Stimulated activated CD4-positive, alpha-beta T cell treated with anti-CD3 and anti-CD28 coated beads, Interleukin-15, amount 100 ng/mL, for 24 hours (primary cell): ENCODE measurements at places on chromosomes 1 and 21.

DNA sequence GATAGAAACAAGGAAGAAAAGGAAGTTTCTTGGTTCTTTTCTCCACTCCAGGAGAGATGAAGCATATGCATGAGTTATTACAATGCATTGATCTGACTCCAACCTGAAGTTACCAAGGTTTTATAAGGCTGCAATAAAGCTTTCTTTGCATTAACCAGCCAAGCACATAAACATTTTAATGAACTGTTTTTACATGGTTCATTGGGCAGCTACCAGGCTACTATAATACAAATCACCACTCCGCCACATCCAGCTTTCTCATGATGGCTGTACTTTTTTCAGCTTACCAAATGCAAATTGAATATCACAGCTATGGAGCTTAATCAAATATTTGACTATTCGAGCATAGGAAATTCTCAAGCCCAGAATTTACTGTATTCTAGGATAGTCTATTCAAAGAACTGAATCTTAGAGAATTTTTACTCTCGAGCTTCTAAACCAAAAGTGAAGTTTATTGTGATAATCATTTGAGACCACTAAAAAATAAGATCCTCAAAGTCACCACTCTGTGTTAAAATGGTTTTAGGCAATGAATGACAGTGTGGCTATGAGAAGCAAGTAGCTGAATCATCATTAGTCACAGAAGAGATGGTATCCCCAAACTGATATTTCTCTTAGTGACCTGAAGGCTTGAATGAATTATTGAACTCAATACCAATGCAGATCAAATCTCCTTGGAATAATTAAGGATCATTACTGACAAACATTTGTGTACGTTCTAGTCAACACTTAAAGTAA is 58.6 kb upstream of the ZNF281 start:
- no peak for DNase-seq

- DNase-seq: no peak
These were observed 10.6 kb downstream of the S100B start for GRCh38 chr21:46594276-46594675.

DNA sequence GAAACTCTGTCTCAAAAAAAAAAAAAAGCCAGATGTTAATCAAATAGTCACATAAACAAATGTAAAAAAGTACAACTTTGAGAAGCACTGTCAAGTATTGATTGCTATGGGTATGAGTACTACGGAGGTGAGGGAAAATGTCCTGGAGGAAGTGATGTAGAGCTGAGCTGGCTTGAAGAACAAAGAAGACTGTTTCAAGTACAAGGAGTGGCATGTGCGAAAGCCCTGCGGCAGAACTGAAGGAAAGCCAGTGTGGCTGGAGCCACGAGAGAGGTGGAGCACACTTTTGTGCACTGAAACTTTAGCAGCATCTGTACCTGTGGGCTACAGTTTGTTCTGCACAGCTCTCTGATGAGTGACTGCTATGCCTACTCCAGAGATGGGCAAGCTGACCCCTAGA is 5.4 kb upstream of the RPS6KA1 start:
- DNase-seq: no peak

DNA sequence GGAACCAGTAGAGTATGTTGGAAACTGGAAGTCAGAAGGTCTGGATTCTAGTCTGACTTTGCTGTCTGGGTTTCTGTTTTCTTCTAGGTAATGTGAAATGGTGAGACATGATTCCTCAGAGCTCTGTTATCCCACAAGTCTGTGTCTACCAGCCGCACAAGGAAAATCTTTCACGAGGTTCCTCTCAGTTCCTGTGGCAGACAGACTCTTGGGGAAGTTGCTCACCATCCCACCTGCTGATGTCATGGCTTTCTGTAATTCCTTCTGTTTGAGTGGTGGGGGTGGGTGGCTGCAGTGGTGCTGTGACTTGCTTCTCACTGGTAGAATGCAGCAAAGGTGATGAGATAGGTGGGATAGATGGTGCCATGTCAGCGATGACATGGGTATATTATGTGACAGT is 17.1 kb upstream of the SCMH1 start:
- DNase-seq: no peak

DNA sequence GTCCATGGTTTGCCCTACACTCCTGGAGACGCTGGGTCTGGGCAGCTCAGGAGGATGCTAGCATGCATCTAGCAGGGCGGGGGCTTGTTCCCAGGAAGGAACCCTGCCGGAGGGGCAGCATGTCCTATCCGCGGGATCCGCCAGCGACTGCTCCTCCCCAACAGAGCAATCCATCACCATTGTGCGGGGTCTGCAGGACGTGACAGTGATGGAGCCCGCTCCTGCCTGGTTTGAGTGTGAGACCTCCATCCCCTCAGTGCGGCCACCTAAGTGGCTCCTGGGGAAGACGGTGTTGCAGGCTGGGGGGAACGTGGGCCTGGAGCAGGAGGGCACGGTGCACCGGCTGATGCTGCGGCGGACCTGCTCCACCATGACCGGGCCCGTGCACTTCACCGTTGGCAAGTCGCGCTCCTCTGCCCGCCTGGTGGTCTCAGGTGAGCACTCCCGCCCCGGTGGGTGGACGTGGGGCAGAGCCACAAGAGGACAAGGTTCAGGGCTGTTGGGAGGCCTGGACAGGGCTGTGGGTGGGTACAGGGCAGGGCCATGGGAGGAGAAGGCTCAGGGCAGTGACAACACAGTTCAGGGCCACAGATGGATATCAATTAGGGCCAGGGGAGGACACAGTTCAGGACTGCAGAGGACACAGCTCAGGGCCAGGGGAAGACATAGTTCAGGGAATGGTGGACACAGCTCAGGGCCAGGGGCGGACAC is 71.3 kb downstream of the OBSCN start:
- DNase-seq: no peak

GRCh38 chr1:112927462-112927990 is 28.5 kb downstream of the SLC16A1 start:
- DNase-seq: no peak
